AG09309 (cell line): ENCODE measurements at places on chromosomes 11 and 22.
A peak's percentile ranks its signal among the peaks of the same experiment; 100 is the strongest.

DNA sequence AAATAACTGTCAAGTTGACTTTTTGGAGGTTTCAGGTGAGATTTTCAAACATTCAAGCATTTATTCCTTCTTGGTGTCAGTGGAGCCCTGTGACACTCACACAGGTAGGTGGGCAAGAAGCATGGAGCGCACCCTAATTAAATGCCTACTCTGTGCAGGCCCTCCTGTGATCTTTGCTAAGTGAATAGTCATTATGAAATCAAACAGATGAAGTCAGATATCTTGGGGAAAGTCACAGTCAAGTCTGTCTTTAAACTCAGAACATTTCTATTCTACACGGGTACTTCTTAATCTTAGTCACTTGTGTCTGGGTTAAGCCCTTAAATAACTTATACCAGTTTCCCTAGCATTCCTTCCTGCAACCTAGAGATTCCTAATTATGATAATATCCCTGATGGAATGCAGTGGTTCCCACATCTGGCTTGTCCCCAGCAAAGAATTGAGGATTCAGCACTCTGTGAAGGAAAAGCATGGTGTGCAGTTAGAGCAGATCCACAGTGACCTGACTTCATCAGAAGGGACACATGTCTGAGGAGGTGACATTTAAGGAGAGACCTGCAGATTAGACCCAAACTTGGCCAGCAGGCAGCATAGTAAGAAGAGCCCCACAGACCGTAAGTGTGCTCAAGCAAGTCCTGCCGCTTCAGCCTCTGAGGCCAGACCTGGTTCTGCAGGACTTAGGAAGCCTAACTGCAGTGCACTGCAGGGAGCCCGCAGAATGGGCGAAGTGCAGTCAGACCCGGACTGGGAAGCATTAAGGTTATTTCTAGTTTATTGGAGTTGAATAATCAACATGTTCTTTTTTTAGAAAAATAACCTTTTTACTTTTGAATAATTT is 85.3 kb upstream of the GAL start:
- peak; percentile 18 for DNase-seq

DNA sequence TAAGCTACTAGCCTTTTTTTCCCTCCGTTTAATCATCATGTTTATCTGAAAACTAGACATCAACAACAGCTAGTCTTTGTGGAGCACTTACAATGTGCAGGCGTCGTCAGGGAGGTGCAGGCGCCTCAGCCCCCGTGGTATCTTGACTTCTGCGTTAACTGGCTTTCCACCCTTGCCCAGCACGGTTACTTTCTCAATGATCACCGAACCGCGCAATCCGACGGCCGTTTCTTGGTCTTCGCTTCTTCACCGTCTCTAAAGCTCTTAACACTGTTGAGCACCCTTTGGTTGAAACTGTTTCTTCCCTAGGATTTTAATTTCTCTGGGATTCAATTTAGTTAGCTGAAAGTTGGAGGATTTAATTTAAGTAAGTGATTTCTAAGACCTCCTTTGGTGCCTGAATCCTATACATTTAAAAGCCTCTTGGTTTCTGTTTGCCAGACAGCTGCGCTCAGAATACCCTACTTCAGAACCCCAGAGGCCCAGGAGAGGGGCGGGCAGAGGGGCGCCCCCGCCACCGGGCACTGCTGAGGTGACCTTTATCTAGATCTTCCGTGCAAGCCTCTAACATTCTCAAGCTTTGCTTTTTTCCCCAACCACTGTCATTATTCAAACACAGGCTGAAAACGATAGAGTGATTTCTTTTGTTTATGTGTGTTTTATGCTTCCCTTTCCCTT is 18.0 kb upstream of the TMEM218 start:
- DNase-seq, result no peak

DNA sequence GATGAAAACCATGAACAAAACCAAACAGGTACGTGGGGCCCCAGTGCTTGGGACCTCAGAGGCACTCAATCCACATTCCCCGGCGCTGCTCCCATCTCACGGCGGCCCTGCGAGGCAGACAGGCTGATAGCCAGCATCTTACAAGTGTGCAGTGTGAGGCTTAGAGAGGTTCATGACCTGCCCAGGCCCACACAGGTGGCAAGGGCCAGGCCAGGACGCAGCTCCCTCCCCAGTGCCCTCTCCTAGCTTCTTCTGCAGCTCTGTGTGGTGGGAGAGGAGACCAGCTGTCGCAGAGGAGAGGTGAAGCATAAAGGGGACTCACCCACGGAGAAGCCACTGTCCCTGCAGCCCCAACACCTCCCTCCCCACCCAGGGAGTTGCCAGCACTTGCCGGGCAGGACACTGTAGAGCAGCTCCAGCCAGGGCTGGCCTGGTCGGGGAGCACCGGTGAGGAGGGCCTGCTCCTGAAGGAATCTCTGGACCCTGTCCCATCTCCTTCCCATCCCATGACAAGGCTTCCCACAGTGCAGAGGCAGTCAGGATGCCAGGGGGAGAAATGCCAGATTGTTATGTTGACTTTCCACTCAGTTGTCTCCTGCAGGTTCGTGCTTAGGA is 92.4 kb upstream of the TMEM45B start:
- no peak for DNase-seq

GRCh38 chr22:39427751-39428596 is 28.4 kb downstream of the TAB1 start:
- no peak for DNase-seq

DNA sequence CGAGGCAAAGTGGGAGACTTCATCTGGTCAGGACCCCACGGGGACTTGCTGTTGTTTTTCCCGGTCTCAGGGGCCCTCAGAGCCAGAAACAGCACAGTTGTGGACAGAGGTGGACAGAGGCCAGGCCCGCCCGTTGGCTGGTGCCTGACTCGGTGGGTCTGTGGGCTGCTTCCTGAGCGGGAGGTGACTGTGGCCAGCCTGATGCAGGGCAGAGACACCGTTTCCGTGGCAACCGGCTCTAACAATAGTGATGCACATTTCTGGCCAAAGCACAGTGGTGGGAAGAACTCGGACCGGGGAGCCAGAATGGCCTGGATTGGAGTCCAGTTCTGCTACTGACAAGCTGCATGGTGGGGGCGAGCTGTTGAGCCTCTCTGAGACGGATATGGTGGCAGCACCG is 58.7 kb upstream of the ATXN10 start:
- no peak for DNase-seq

DNA sequence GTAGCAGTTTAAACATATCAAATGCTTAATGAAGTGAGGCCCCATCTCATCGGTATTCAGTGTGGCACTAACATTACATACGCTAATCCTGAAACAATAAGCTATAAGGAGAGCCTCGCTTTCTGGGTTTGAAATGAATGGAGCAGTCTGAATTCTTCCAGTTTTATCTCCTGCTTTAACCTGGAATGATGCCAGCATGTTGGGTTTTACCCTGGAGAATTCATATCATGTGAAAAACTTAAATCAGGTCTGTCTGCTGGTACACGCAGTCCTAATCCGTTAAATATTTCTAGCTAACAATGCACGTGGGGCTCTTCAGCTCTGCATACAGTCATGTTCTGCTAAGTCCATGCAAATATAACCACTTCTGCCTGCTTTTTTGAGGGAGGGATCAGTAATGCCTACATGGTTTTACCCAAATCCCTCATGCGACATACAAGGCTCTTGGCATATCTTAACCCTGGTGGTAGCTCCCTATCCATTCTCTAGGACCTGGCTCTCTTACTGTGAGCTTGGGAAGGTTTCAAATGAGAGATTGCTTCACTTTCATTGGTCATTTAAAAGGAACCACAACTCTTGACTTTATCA is 92.7 kb downstream of the COMMD9 start:
- DNase-seq, result no peak

DNA sequence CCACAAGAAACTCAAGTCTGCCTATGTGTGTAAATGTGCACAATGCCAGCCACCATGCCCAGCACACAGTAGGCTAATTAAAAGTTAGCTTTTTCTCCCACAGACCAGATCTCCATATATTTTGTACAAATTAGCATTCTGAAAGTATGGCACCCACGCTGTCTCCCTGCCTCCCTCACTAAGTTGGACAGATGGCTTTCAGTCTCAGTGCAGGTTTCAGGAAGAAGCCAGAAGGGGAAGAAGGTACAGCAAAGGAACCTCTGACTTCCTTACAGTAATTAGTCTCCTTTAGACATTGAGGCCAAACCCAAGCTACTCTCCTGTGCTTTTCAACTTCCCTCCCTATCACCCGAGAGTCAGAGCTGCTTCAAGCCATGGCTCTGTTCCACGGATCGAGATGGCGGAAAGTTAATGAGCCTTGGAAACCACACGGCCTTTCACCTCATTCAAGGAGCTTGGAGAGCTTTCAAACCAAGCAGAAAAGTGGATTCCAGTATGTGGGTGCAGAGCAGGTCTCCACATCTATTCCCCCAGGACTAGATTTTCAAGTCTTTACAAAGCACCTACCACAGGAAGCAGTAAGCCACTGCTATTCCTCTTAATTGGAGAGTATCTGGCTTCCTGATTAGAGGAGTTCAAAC is 221.1 kb upstream of the NARS2 start:
- no peak for DNase-seq

DNA sequence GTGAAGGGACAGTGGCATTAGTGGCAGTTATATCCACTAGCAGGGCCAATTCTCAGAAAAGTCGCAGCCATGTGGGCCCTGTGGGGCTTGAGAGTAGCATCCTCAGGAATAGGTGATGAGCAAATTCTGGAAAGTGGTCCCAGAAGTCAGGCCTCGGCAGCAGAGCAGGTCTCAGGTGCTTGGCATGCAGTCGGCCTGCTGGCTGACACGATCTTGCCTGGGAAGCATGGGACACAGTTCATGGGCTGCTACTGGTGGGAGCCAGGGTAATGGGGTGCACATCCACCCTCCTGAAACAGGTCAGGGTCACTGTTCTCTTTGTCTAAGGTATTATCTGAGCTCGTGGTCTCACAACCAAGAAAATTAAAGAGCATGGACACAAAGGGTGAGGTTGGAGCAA is 36.8 kb upstream of the TMEM45B start:
- no peak for DNase-seq

DNA sequence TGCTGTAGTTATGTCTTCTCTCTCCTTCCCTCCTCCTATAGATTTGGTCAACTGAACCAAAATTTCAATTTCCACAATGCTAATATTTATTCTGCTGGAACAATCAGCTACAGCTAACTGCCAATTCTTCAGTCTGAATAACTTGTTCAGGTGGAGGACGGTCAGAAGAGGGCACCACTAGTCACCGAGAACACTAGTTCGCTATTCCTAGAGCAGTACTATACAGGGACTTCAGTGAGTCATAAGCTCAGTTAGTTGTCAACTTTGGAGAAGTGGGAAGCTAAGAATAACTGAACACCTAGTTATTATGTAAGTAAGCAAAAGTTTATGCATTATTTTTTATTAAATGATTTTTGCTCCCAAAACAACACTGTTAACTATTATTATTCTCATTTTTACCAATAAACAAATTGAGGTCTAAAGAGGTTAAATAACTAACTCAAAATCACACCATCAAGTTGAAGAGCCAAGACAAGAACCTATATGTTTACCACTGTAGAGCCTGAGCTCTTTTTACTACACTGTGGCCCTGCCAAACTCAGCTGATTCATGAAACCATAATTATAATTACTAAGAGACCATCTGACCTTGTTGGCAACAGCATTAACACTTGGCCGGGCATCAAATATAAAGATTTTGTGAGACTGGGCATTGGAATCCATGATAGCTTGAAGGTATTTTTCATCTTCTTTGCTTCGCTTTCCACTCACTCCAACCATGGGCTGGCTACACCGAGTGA is 59.0 kb downstream of the CEP57 start:
- no peak for DNase-seq

DNA sequence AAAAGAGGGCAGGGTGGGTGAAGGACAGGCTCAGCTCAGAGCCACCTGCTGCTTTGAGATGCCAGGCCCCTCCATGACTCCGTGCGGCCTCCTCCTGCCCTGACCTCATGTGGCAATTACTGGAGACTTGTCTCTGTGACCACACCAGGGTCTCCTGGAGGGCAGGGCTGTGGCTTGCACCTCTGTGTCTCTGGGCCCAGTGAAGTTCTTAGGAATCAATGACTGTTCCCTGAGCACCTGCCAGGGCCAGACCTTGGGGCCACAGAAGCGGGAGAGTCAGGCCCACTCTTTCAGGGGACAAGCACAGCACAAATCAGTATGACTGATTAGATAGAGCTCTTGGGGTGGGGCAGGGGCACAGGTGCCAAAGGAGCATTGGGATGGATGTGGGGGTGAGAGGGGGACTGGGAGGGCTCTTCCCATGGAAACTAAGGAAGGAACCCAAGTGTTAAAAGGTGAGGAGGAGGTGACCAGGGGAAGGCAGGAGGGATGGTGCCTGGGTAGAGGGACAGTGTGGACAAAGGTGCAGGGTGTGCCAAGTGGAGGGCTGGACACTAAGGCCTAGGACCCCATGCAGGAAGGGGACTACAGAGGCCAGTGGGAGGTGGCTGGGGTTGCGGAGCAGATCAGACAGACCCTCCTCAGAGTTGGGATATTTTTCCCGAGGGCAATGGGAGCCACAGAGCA is 77.3 kb upstream of the SHISAL1 start:
- DNase-seq, result no peak

- no peak for DNase-seq
These were observed 718 bp upstream of the CCDC88B start for GRCh38 chr11:64339286-64339685.

- DNase-seq, result no peak
These were observed 35.0 kb downstream of the POU2AF1 start for GRCh38 chr11:111344032-111344431.

GRCh38 chr11:75031224-75031753 is 42.6 kb downstream of the NEU3 start:
- peak; percentile 43 for DNase-seq

GRCh38 chr22:19182472-19183157 is 4.1 kb upstream of the SLC25A1 start:
- DNase-seq, result no peak

- no peak for DNase-seq
These were observed 82.2 kb downstream of the PHF21B start for GRCh38 chr22:44927463-44928135.

- DNase-seq, result no peak
These were observed 14.5 kb downstream of the HSPA8 start for GRCh38 chr11:123047266-123047946.

GRCh38 chr11:45390407-45390806 is 104.3 kb upstream of the SYT13 start:
- peak; percentile 44 for DNase-seq

GRCh38 chr22:46517255-46517761 is 20.1 kb downstream of the CELSR1 start:
- DNase-seq, result no peak

DNA sequence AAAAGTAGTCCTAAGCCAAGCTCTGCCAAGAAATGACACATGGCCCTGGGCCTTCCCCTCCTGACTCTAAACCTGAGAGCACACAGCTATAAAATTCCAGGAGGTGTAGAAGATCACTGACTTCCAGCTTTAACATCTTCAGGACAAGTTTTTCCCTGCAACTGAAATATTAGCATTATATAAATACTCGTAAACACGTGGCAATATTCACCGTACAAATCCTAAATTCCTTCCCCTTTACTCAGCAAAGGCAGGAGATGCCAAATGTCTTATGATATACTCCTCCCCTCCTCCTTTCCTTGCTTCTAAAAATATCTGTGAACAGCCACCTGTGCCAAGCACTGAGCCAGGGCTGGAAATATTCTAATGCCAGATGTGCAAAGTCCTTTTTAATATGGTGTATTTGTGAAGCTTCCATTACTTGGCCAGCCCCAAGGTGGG is 194.0 kb downstream of the LARGE1 start:
- peak; percentile 7 for DNase-seq

- no peak for DNase-seq
These were observed 99.3 kb downstream of the CTTN start for GRCh38 chr11:70497536-70498075.

- no peak for DNase-seq
These were observed 15.7 kb upstream of the ANO5 start for GRCh38 chr11:22177186-22177585.

GRCh38 chr11:34316347-34317035 is 41.3 kb downstream of the ABTB2 start:
- no peak for DNase-seq

GRCh38 chr22:37898441-37899181 is 7.5 kb upstream of the MICALL1 start:
- DNase-seq, result no peak
